NCI-H774 (cell line): ENCODE measurements at places on chromosomes 3 and 15.

- no peak for DNase-seq
These were observed 33.0 kb downstream of the LSM3 start for GRCh38 chr3:14211621-14212020.

GRCh38 chr3:8938021-8938420 lies 25.3 kb downstream of the RAD18 start:
- no peak for DNase-seq

- DNase-seq, result no peak
These were observed 27.3 kb upstream of the TRAK1 start for GRCh38 chr3:42063888-42064287.

- DNase-seq, result peak; percentile 24
These were observed 44.6 kb downstream of the ZIC4 start for GRCh38 chr3:147361454-147362420.

DNA sequence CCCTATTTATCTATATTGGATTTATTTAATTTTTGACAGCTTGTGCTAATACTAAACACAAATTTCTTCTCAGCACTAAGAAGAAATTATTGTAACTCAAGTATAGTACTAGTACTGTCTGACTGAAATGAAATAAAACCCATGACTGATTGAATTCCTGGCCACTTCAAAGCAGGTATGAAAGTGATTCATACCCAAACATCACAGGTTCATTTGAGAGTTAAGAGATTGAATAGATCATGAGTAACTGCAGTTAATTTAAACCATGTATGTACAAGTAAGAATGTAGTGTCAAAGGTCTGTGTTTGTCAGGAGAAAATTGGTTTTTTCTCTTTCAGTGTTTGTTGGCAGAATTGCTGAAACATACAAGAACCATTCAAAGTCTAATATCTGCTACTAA lies 332.0 kb upstream of the GRM7 start:
- no peak for DNase-seq
